ENCODE measurements at places on chromosomes 7 and 10. TPM values are rescaled to one million over a fixed set of nuclear protein-coding genes. Genes with fewer than 3 reads are reported as not detected.

Gene SP4
- total RNA-seq = 5.1 TPM

Gene WAPL
- 46.0 TPM for total RNA-seq

Gene PRPF18
- total RNA-seq = 30.1 TPM

Gene FFAR4
- not detected for total RNA-seq

Gene EBLN1
- not detected for total RNA-seq

Gene CPN1
- not detected for total RNA-seq

Gene ST8SIA6
- 0.88 TPM for total RNA-seq

Gene ANKRD22
- under 0.01 TPM for total RNA-seq

Gene PIP
- total RNA-seq = not detected

Gene CYP3A5
- total RNA-seq = under 0.01 TPM

Gene MEST
- total RNA-seq = 330 TPM

- H3K27ac ChIP-seq = peak overlapping the region; percentile 68
- H3K27me3 ChIP-seq = no peaks in the 10 kb centered on the region
- peaks cover 16% of the 10 kb centered on the region for H3K4me1 ChIP-seq
- DNase-seq = peak; percentile 66
These were observed 51.1 kb downstream of the PRF1 start for GRCh38 chr10:70551466-70551865.

GRCh38 chr7:117972606-117973005 is 99.4 kb upstream of the CTTNBP2 start:
- H3K27ac ChIP-seq = no peak overlapping the region
- no peaks in the 10 kb centered on the region for H3K27me3 ChIP-seq
- H3K4me1 ChIP-seq = no peaks in the 10 kb centered on the region
- H3K36me3 ChIP-seq = no peaks in the 10 kb centered on the region
- DNase-seq = no peak

- peak overlapping the region; percentile 97 for H3K4me3 ChIP-seq
- H3K4me1 ChIP-seq = peaks cover 18% of the 10 kb centered on the region
- DNase-seq = peak; percentile 91
- no peaks in the 10 kb centered on the region for H3K36me3 ChIP-seq
These were observed 384 bp downstream of the DCLRE1C start for GRCh38 chr10:14953424-14954000.

DNA sequence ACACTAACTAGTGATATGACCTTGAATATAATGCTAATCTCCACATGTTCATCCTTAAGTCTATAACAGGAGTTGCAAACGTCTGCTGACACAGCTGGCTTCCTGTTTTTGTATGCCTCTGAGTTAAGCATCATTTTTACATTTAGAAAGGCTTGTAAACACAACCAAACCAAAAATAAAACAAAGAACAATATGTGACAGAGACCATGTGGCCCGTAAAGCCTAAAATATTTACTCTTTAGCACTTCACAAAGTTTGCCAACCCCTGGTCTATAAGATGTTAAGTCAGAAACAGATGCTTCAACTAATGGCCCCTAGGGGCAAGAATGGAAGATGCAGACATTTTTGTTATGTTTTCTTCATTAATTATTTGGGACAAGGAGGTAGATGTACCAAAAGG is 109.3 kb downstream of the CPEB3 start:
- no peaks in the 10 kb centered on the region for H3K27me3 ChIP-seq
- H3K4me3 ChIP-seq = no peak overlapping the region
- no peaks in the 10 kb centered on the region for H3K36me3 ChIP-seq
- H3K4me1 ChIP-seq = no peaks in the 10 kb centered on the region
- DNase-seq = no peak

GRCh38 chr7:42494736-42495135 is 257.7 kb upstream of the GLI3 start:
- H3K36me3 ChIP-seq = no peaks in the 10 kb centered on the region
- no peak overlapping the region for H3K4me3 ChIP-seq
- peaks cover 26% of the 10 kb centered on the region for H3K4me1 ChIP-seq
- H3K27ac ChIP-seq = peak overlapping the region; percentile 61
- DNase-seq = no peak

DNA sequence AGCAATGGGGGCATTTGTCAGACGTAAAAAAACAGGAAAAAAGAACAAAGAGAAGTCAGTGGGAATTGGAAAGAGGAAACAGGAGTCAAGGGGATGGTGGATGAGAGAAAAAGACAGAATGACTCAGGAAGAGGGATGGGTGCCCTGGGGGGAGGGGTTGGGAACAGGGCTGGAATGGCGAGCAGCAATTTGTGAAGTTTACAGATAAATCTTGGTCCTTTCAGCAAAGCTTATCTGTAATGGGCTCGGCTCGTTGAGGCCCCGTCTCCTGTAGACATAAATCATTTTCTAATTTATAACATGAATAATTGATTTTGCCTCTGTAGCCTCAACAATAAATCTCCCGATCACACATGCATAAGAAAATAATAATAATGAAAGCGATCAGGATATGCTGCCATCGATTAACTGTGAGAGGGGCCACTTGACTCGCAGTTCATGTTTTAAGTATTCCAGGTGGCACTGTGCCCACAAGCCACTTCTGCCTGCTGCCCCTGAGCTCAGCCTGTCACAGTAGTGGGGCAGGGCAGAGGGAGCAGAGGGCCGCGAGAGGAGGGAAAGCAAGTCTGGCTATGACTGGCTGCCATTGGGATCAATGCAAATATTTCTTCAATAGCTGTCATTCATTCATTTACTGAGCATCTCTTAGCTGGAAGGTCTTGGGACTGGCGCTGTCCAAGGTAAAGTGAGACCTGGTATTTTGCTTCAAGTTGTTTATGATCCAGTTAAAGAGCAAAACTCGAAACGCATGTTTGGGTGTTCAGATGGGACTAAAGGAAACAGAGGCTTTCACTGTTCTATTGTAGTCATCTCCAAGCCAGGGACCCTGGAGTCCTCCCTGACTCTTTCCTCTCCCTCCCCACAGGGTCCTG is 47.4 kb upstream of the R3HCC1L start:
- no peak for DNase-seq
- no peaks in the 10 kb centered on the region for H3K4me1 ChIP-seq
- no peak overlapping the region for H3K27ac ChIP-seq
- H3K4me3 ChIP-seq = no peak overlapping the region

- DNase-seq = no peak
- no peak overlapping the region for H3K4me3 ChIP-seq
- H3K4me1 ChIP-seq = no peaks in the 10 kb centered on the region
- H3K27ac ChIP-seq = no peak overlapping the region
- H3K36me3 ChIP-seq = no peaks in the 10 kb centered on the region
These were observed 514.8 kb downstream of the TNS3 start for GRCh38 chr7:47066976-47067614.

DNA sequence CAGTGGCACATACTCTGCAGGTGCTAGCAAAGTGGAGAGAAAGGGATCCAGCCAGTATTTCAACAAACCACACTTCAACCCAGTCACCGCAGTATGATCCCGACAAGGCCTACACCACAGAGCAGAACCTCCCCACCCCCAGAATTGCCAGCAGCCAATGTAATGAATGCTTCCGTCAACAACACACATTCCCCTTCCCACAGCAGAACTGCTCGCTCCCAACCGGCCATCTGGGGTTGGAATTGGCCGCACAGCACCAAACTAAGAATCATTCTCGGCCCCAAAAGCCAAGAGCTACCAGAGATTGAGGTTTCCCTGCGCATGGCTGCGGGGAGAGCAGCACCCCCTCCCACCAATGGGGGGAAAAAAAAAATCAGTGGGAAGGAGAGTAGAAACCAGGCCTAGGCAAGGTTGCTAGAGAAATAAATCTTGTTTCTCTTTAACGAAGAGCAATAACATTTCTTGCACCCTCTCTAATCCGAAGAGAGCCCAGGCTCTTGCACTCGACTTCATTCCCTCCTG is 1.1 kb downstream of the WASL start:
- DNase-seq = peak; percentile 93

GRCh38 chr10:31961277-31962074 is 32.8 kb upstream of the ARHGAP12 start:
- H3K27me3 ChIP-seq = no peaks in the 10 kb centered on the region
- H3K4me3 ChIP-seq = peak overlapping the region; percentile 3
- H3K4me1 ChIP-seq = no peaks in the 10 kb centered on the region
- H3K36me3 ChIP-seq = no peaks in the 10 kb centered on the region
- H3K27ac ChIP-seq = peak overlapping the region; percentile 6
- peak; percentile 67 for DNase-seq

- no peak overlapping the region for H3K4me3 ChIP-seq
- DNase-seq = peak; percentile 84
- H3K27me3 ChIP-seq = peaks cover 4% of the 10 kb centered on the region
- H3K4me1 ChIP-seq = peaks cover 22% of the 10 kb centered on the region
These were observed 114.7 kb upstream of the FAM171A1 start for GRCh38 chr10:15485684-15486316.

DNA sequence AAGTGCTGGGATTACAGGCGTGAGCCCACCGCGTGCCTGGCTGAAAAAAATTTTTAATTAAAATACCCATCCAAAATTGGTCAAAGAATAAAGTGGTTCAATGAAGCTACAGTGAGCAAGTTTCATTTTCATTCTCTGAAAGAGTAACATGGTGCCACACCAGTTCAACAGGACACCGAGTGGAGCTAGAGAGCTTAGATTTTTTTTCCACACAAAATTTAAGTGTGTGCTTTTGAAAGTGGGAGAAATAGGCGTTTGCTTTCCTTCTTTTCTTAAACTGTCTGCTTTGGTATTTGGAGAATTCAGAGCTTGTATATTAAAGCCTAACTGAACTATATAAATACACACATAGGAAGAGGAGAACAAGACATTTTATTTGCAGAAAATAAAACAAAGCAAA is 43.4 kb downstream of the BPGM start:
- no peak for DNase-seq
- peaks cover 61% of the 10 kb centered on the region for H3K4me1 ChIP-seq
- H3K4me3 ChIP-seq = peak overlapping the region; percentile 59
- no peaks in the 10 kb centered on the region for H3K27me3 ChIP-seq
- no peaks in the 10 kb centered on the region for H3K36me3 ChIP-seq
- peak overlapping the region; percentile 97 for H3K27ac ChIP-seq

DNA sequence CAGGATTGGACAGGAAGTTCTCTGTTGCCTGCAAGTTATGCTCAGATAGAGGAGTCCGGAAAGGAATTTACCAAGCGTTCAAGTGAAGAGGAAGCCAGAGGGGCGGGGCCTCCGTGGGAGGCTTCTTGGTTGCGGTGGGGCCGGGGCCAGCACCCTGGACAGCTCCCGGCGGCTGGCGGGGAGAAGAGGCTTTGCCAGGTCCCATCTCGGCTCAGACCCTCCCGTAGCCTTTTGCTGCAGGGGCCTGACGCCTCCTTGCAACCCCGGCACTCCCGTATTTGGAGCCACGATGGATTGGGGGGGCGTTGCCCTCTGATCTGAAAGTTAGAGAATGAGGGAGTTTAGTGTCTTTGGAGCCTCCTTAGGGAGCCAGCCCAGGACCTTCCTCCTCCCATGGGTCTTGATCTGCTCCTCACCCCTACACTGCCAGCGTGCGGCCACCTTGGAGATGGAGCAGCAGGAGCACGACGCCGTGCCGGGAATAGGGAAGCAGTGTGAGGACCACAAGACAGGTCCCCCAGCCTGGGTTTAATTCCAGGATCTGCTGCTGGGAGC is 3.1 kb upstream of the SLC18A3 start:
- H3K27ac ChIP-seq = no peak overlapping the region
- H3K36me3 ChIP-seq = no peaks in the 10 kb centered on the region
- DNase-seq = peak; percentile 98
- H3K4me1 ChIP-seq = peaks cover under 1% of the 10 kb centered on the region
- peaks cover 61% of the 10 kb centered on the region for H3K27me3 ChIP-seq

DNA sequence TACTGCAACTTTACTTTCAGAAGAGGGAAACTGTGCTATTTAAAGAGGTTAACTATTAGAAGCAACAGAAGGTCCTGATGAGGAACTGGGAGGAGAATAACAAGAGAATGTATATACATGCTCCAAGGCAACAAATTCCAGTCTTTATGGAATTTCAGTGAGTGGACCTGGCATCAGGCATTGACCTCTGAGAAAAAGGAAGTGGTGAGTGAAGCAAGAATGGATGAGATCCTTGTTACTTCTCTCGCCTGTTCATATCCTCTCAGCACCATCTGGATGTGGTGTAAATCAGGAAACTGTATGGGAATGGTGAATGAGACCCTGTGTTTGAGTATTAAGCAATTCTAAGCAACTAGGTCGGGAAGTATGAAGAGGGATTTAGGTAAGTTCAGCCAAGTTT is 30.3 kb upstream of the KBTBD2 start:
- no peak overlapping the region for H3K27ac ChIP-seq
- H3K4me1 ChIP-seq = no peaks in the 10 kb centered on the region
- H3K36me3 ChIP-seq = peaks cover 22% of the 10 kb centered on the region
- no peak for DNase-seq

GRCh38 chr7:5773661-5774086 is 7.8 kb downstream of the RNF216 start:
- H3K4me3 ChIP-seq = no peak overlapping the region
- no peaks in the 10 kb centered on the region for H3K27me3 ChIP-seq
- H3K27ac ChIP-seq = peak overlapping the region; percentile 79
- peaks cover 19% of the 10 kb centered on the region for H3K4me1 ChIP-seq
- DNase-seq = peak; percentile 84

- H3K4me1 ChIP-seq = peaks cover 4% of the 10 kb centered on the region
- H3K27ac ChIP-seq = no peak overlapping the region
- H3K4me3 ChIP-seq = no peak overlapping the region
- no peaks in the 10 kb centered on the region for H3K27me3 ChIP-seq
- peak; percentile 66 for DNase-seq
These were observed 65.0 kb upstream of the CCNY start for GRCh38 chr10:35271086-35271858.

GRCh38 chr7:28595076-28595475 is 182.8 kb downstream of the CREB5 start:
- no peak overlapping the region for H3K27ac ChIP-seq
- peaks cover 7% of the 10 kb centered on the region for H3K4me1 ChIP-seq
- no peaks in the 10 kb centered on the region for H3K36me3 ChIP-seq
- H3K4me3 ChIP-seq = no peak overlapping the region
- H3K27me3 ChIP-seq = no peaks in the 10 kb centered on the region

DNA sequence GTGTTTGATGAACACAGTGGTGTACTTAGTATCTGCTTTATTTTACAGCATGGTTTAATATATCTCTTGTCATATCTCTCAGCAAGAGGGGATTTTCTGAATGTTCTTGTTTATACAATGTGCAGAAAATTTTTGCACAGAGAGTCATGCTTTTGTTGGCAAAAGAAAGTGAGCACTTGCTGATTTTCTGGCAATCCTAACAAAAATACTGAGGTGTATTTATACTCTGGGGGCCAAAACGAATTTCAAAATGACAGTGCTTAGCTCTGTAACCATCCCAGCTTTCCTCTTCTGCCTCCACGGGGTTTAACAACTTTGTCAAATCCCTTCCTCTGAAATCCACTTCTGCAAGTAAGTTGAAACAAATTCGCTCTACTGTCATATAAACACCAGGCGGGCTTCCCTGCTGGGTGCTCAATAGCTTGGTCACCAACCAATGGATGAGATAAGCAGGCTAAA is 169.2 kb downstream of the NOC3L start:
- DNase-seq = no peak
- H3K36me3 ChIP-seq = no peaks in the 10 kb centered on the region
- peak overlapping the region; percentile 27 for H3K4me3 ChIP-seq

DNA sequence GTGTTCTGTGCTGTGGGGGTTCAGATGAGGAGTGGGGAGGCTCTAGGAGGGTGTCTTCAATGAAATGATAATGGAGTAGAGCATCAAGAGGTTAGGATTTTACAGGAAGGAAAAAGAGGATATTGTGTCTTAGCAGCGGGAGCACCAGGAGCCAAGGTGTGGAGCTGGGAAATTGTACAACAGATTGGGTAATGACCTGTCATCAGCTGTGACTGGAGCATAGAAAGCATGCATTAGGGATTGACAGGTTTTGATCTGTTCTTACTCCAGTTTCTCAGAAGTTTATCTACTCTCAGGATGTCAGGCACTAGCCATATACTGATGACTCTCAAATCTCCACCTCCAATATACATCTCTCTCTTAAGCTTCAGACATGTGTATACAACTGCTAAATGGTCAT is 196.9 kb downstream of the ARHGAP12 start:
- peaks cover 8% of the 10 kb centered on the region for H3K27me3 ChIP-seq
- no peak overlapping the region for H3K4me3 ChIP-seq
- no peak for DNase-seq
- no peaks in the 10 kb centered on the region for H3K36me3 ChIP-seq
- H3K27ac ChIP-seq = no peak overlapping the region

All from osteoblast (primary cell).